ENCODE measurements at places on chromosomes 7 and 10.

DNA sequence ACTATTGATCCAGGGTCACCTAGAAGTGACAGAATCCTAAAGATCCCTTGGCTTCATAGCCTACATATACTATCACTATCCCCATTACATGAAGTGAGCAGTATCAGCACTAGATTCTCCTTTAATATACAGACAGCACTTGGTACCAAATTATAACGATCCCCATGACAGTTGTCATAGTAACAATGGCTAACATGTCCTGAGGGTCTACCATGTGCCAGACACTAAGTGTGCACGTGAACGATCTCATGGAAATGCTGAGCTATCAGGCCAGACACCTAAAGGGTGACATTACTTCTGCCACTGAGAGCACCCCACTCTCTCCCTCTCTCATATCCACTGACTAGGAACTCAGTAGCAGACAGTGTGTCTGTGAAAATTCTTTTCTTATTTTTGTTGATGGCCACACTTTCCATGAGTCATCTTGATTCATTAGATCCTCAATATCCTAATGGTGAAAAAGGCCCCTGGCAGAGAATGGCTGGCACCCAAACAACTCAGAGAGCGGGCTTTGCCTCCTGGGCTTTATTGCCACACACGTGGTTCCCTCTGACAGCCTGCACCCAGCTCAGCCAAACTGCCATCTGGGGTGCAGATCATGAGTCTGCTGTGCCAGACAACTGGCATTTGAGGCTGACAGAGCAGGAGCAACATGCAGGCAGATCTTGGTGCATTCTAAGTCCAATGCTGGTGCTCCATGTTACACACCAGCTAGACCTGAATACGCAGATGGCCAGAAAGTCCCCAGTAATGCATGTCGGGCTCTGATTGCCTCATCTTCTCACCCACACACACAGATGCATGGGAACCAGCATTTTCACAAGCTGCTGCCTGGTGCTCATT, 176.3 kb downstream of the DGKI start:
- no peak for DNase-seq

DNA sequence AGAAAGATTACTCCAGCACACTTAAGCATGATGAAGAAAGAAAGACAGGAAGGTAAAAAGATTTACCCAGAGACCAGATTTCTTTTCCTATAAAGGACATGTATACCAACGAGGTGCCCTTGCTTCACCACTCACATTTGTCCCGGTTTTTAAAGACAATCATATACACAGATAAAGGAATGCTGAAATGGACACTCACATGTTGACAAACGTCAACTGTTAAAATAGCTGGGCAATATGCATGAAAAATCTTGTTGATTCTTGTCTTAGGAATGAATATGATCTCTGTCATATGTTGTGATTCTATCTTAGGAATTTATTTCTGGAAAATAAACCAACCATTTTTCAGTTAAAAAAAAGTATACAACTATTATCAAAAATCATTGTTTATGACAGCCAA, 158.2 kb downstream of the SRPK2 start:
- no peak for DNase-seq

- DNase-seq: no peak
Observed at GRCh38 chr7:93923942-93924341, 2.4 kb downstream of the GNG11 start.

- DNase-seq: no peak
Observed at GRCh38 chr10:14220026-14220425, 110.7 kb downstream of the FRMD4A start.

DNA sequence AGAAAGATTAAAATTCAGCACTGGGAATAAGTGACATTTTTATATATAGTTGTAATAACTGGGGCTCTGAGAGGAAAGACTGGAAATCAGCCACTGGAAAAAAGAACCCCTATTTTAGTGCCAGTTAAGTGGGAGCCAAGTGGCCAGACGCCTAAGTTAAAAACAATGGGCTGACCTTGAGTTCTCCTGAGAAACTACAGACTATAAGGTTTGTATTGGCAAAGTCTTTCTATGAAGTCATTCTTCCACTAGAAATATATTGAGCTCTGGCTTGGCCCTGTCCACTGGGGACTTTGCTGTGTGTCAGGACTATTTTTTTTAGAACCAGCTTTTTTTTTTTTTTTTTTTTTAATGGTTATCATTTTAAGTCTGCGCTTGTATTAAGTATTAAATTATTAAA, 210.6 kb upstream of the FZD8 start:
- no peak for DNase-seq

- DNase-seq: no peak
Observed at GRCh38 chr10:103872137-103872931, 17.0 kb upstream of the SH3PXD2A start.

DNA sequence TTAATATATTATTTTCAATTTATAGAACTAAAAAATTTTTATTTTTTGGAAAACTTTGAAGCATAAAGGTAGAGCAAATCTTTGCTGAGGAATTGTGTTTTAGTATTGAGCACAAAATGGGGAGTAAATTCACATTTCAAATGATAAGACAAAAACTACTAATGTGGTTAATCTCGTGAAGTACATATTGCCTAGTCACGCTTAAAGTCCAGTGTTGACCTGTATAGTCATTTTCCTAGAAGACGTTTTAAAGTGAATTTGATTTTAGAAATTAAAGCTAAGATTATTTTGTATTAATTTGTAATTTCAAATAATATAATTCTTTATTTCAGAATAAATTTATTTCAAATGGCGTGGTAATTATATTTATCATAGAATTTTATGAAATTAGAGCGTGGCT, 57.2 kb upstream of the MSRB2 start:
- no peak for DNase-seq

All from left forelimb (tissue), 1 donor.